ENCODE measurements at places on chromosomes 2 and 18. TPM values are rescaled to one million over a fixed set of nuclear protein-coding genes. Genes with fewer than 3 reads are reported as not detected.

GRCh38 chr2:151908204-151908882 lies 80.1 kb upstream of the ARL5A start:
- no peak for DNase-seq

GRCh38 chr2:170240629-170241028 lies 62.7 kb downstream of the MYO3B start:
- no peak for DNase-seq

- DNase-seq = peak; percentile 39
These were observed 617 bp downstream of the FOSL2 start for GRCh38 chr2:28393114-28393836.

DNA sequence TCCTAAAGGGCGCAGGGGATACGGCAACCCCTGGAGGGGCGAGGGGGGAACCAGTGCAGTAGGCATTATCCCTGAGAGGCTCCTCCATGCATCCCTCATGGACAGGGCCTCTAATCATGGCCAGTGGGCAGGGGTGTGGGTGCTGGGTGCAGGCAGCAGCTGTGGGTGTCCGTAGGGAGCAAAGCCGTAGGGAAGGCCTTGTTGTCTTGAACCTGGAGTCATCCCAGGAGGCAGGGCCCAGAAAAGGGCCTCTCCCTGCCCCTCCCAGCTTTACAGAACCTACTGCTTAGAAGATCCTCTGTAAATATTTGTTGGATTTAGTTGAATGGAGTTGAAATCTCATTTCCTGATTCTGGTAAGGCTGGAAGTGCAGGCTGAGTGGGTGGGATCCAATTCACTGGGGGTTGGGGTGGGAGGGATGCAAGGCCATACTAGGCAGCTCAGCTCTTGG lies 207.0 kb upstream of the HAAO start:
- DNase-seq = no peak

DNA sequence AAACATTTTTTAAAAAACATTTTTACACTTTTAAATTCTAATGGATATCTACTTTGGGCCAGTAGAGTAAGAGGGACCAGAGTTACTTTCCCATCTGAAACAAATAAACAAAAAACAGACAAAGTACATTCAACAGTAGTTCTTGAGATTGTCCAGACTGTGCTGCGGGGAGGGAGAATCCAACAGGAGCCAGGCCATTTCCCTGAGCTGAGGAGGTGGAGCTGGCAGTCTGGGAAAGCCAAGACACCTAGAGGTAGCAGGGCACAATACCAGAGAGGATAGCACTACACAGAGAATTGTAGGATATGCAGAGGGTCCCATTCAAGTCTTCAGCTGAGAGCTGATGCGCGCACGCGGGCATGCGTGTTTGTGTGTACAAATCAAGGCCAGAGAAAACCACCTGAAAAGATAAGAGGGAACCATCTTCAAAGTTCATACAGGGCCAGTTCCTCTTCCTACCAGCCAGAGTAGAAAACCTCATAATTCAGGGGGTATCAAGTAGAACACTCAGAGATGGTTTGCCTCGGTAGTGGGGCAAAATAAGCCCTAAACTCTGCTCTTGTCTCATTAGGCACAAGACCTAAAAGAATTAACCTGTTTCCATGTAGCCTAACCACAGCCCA lies 44.0 kb downstream of the PTRHD1 start:
- no peak for DNase-seq

DNA sequence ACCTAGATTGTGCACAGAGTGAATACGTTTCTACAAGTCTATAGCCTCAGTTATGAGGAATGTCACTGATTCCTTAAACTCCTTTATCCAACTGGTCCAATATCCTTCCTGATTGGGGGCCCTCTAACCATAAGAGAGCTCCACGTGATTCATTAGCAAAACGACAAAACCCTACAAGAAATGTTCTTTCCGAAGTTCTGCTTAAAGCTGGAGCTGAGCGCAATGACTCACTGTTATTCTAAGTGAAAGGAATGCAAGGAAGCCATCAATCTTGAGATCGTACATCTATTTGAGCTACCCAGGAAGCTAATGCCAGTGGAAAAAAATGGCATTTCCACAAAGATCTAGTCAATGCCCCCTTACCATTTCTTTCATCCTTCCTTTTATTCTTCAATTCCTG lies 354.9 kb upstream of the CDH20 start:
- DNase-seq = no peak

GRCh38 chr2:230931556-230932231 lies 6.7 kb upstream of the GPR55 start:
- no peak for DNase-seq

DNA sequence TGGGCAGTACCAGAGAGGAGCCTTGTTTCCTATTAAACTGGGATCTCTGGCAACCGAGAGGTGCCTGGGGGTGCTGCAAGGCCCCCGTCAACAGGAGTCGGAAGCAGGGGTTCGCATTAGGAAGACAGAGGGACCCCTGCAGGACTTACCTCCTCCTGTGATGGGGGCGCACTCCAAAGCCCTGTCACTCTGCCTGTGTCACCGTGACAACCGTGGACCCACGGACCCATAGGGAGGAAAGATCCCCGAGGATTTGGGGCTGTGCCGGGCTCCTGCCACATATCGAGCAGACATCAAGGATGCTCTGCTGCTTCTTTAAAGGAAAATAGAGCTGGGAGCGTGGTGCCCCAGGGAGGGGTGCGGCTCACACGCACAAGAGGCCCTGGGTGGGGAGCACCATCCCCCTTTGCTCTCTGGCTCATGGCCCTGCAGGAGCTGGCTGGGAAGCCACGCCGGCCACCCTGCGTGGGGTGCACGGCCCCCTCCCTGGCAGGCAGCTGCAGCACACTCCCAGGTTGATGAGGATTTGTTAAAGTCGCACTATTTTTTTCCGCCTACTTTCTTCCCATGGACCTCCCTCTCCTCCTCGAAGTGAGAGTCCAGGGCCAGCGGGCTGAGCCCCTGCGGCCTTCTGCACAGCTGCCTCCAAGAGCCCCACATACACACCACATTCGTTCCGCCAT lies 167.5 kb downstream of the TWIST2 start:
- DNase-seq = peak; percentile 27

DNA sequence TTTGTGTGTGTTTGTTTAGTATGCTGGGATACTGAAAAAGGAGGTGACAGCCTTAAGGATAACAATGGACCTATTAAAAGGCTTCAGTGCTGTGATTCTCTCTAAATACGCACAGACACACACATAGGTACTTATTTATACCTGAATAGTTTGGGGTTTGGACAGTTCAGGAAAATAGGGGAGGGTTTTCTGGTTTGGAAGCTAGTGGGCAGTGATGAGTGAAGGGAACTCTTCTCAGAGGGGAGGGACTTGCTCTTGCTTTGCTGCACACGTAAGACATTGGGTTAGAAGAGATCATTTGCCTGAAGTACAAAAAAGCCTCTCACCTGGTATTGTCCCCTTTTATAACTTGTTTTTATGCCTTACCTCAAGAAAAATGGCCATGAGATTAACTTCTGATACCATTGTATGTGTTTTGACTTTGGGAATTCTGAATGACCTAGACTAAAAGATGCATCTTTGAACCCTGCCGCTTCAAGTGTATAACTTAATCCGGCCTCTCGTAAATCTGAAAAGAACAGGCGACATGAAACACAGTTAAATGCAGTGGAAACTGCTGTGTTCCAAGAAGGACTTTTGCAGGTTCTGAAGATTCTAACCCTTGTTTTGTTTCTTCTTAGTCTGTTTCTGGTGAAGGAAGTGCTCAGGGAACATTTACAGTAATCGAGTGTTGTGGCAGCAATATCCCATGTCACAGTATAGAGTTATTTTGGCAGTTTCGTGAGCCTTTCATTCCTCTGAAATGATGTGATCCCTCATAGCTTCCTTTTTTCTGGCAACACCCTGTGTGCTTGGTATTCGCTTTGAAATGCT lies 2.5 kb downstream of the CRIM1 start:
- DNase-seq = peak; percentile 92

GRCh38 chr2:58594175-58594574 lies 353.1 kb upstream of the FANCL start:
- DNase-seq = no peak

GRCh38 chr2:176554101-176555048 lies 285.1 kb downstream of the MTX2 start:
- peak; percentile 91 for DNase-seq

GRCh38 chr2:14255135-14255820 lies 377.2 kb upstream of the LRATD1 start:
- no peak for DNase-seq

- DNase-seq = no peak
These were observed 744.6 kb downstream of the LRP1B start for GRCh38 chr2:141386168-141386567.

The RAD51AP2 gene
- total RNA-seq = 0.20 TPM

The DTNA gene
- total RNA-seq = 14.1 TPM

The CACNB4 gene
- 16.3 TPM for total RNA-seq

The CCNYL1 gene
- 7.5 TPM for total RNA-seq

The FLACC1 gene
- total RNA-seq = 2.9 TPM
